ENCODE measurements at places on chromosomes 3 and 15. TPM values are rescaled to one million over a fixed set of nuclear protein-coding genes. Genes with fewer than 3 reads are reported as not detected.

DNA sequence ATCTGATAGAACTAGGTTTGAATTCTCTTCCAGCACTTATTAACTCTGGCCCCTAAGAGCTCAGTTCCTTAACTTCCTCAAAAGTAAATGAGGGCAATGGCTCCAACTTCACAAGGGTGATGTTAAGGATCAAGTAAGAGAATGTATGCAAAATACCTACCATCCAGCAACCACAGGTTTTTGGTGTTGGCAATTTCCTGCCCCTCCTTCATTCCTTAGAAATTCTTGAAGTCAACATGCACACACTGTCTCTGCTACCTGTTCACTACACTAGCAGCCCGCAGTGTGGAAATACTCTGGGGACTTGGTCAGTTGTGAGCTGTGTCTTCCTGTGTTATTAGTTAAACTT lies 5.0 kb downstream of the ZBED2 start:
- no peak for DNase-seq

DNA sequence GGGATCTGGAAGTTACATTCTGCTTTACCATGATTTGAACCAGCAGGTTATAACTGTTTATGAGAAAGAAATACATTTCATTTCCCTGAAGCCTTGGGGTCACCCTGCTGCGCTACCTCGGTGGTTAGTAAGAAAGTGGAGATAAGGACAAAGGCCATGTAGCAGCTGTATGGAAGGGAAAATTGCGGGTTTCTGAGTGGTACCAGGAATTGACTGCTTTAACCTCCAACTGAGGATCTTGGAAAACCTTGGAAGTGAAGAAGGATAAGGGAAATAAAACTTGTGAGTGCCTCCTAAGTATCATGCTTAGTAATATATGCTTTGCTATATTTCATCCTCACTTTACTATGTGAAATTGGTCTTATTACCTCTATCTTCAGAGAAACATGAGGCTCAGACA lies 76.1 kb upstream of the GAP43 start:
- no peak for DNase-seq

The C2CD4B gene
- not detected for total RNA-seq

The DLL4 gene
- total RNA-seq: 0.56 TPM

DNA sequence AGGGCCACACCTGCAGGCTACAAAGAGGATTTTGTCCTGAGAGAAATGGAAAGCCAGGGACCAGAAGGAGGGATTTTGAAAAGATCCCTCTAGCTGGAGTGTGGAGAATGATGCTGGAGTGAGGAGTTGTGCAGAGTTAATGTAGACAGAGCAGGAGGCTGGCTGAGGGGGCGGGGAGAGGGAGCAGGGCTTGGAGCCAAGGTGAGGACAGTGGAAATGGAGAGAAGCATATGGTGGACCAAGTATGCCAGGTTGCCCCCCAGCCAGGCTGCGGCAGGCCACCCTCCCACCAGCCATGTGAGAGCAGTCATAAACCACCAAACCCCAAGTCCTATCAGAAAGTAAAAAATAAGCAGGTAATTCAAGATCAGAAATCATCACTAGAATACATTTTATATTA lies 14.7 kb downstream of the RARRES1 start:
- no peak for DNase-seq

The CGNL1 gene
- total RNA-seq: 0.24 TPM

The GPR160 gene
- 3.7 TPM for total RNA-seq

DNA sequence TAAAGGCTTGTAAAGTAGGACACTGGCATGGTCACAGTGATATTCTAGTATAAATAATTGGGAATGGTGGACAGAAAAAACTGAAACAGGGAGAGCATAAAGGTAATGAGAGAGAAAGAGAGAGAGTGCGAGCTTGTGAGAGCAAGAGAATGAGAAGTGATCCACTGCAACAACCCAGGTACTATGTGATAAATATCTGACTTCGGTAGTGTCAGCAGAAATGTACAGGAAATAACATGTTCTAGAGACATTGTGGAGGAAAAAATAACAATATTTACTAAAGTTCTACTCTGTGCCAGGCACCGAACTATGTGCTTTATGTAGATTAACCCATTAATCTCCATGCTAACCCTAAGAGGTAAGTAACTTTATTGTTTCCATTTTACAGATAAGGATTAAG lies 425.9 kb downstream of the ZBTB20 start:
- no peak for DNase-seq

- no peak for DNase-seq
These were observed 121.4 kb downstream of the VGLL4 start for GRCh38 chr3:11522398-11522715.

The SSUH2 gene
- not detected for total RNA-seq

The RAB8B gene
- 28.6 TPM for total RNA-seq

The ABTB1 gene
- total RNA-seq: 1.3 TPM

The PSMA4 gene
- 260 TPM for total RNA-seq

- no peak for DNase-seq
These were observed 4.3 kb downstream of the ZMAT3 start for GRCh38 chr3:179067291-179067690.

GRCh38 chr3:188362405-188362831 lies 208.5 kb downstream of the LPP start:
- peak; percentile 87 for DNase-seq

The DET1 gene
- 7.6 TPM for total RNA-seq

The CCR8 gene
- not detected for total RNA-seq

DNA sequence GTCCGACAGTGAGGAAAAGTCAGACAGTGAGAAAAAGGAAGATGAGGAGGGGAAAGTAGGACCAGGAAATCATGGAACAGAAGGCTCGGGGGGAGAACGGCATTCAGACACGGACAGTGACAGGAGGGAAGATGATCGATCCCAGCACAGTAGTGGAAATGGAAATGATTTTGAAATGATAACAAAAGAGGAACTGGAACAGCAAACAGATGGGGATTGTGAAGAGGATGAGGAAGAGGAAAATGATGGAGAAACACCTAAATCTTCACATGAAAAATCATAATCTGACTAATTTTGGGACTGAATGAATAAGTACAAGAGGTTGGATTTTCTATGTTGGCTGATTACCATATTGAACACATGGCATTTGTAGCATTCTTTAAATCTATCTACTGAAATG lies 26.2 kb downstream of the SEC62 start:
- DNase-seq: no peak

GRCh38 chr15:52523192-52523591 lies 5.5 kb downstream of the MYO5A start:
- no peak for DNase-seq

The ASB14 gene
- not detected for total RNA-seq

The RUVBL1 gene
- 161 TPM for total RNA-seq

DNA sequence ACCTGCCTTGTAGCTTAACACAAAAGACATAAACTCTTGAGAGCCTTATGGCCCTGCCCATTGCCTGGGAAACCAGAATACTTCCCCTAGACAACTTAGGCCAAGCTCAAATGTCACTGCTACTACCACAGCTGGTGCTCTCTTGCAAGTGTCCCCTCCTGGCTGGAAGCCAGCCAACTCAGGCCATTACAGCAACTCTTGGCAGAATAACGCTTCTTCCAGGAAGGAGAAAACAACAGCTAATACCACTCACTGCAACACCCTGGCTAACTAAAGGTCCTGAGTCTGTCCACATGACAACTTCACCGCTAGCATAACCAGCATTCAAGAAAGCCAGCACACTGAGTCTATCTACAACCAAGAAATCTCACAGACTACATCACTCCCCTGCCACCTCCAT lies 5.1 kb upstream of the B4GALT4 start:
- DNase-seq: no peak

GRCh38 chr3:23159929-23160328 lies 43.2 kb upstream of the UBE2E2 start:
- DNase-seq: no peak

The EFHB gene
- total RNA-seq: not detected

DNA sequence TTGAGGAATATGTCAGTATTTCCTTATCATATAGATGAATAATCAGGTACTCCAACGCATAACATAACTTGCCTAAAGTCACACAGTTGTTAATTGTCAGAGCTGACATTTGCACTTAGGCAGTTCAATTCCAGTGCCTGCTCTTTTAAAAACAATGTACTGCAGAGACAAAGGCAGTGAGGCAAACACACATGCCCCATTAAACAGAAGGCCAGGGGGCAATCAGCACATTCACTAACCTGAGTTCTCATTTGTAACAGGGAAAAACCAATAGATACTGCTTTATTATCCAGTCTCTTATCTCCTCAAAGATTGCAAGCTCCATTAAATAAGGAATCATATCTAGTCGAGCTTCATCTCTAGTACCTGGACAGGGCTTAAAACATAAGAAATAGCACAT lies 1017.4 kb downstream of the SQOR start:
- DNase-seq: no peak

GRCh38 chr15:57589281-57589680 lies 2.4 kb upstream of the MYZAP start:
- no peak for DNase-seq

The AGBL1 gene
- total RNA-seq: not detected

The SLC24A5 gene
- 423 TPM for total RNA-seq

DNA sequence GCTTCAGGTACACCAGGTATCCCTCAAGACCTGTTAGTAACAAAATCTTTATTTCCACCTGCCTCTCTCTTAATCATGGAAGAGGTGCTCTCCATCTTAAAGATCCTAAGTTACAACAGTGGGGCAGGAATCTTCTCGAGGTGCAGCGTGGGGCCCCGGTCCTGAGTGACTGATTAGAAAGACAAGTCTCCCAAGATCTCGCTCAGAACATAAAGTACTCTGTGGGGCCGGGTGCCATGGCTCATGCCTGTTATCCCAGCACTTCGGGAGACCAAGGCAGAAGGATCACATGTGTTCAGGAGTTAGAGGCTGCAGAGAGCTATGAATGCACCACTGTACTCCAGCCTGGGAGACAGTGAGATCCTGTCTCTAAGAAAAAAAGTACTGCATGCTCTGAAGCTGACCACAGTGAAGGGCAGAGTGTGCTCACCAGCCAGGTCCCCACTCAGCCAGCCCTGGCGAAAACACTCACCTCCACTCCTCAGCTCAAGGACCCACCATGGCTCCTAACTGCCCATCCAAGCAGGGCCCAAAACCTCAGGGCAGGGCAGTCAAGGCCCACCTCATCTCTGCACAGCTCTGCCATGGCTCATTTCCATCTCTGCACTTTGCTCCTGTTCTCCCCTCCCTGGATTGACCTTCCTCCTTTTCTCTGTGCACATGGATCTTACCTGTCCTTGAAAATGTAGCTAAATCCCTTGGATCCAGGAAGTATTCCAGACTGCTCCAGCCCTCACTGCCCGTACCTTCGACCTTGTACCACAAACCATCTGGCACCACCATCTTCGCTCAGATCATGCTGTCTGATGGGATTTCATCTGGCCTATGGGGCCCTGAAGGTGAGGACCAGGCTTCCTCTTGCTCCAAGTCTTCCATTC lies 7.1 kb downstream of the SEMA7A start:
- peak; percentile 83 for DNase-seq

DNA sequence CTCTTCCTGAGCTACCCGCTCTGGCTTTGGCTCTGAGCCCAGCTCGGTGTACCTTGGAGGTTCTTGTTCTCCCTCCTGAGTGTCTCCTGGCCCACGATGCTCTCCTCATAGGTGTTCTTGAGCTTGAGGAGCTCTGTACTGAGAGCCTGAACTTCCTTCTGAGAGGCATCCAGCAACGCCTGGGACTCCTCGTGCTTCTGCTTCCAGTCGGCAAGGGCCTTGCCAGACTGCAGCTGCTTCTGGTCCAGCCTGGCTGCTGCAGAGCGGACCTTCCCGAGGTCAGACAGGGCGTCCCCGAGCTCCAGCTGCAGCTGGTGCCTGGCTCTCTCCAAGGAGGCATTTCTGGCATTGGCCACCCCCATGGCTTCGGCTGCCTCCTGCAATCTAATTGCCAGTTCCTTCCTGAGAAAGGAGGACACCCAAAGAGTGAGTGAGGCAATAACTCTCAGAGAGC lies 99.8 kb downstream of the MYH15 start:
- no peak for DNase-seq

DNA sequence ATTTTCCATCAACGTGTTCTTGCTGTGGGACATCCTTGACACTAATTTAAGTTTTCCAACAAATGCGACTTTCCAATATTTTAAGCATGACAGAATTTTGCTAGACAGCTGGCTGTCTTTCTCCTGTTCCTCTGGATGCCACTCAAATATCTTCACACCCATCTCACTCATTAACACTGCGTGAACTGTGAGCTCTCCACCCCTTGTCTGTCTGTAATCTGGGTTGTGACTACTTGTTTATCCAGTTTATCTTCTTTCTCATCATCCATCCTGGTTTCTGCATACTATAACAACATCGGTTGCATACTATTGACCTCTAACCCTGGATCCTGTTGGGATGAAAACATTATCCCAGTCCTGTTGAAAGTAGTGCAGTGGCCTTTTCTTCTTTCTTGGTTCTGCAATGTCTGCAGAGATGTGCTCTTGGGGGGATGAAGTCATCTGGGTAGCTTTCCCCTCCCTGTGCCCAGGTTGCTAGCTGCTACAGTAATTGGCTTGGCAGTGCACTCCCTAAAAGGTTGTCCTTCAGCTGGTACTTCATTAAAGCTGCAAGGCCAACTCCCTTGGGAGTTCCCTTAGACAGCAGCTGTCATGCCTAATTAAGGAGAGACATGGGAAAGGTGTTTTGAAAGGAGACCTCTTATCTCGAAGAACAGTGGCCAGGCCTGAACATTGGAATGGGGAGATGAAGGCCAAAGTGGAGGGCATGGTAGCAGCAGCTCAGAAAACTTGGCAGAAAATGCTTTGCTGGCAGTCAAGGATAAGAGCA lies 24.7 kb downstream of the KAT2B start:
- DNase-seq: no peak
